ENCODE measurements at places on chromosomes 2 and 18. TPM values are rescaled to one million over a fixed set of nuclear protein-coding genes. Genes with fewer than 3 reads are reported as not detected.

DNA sequence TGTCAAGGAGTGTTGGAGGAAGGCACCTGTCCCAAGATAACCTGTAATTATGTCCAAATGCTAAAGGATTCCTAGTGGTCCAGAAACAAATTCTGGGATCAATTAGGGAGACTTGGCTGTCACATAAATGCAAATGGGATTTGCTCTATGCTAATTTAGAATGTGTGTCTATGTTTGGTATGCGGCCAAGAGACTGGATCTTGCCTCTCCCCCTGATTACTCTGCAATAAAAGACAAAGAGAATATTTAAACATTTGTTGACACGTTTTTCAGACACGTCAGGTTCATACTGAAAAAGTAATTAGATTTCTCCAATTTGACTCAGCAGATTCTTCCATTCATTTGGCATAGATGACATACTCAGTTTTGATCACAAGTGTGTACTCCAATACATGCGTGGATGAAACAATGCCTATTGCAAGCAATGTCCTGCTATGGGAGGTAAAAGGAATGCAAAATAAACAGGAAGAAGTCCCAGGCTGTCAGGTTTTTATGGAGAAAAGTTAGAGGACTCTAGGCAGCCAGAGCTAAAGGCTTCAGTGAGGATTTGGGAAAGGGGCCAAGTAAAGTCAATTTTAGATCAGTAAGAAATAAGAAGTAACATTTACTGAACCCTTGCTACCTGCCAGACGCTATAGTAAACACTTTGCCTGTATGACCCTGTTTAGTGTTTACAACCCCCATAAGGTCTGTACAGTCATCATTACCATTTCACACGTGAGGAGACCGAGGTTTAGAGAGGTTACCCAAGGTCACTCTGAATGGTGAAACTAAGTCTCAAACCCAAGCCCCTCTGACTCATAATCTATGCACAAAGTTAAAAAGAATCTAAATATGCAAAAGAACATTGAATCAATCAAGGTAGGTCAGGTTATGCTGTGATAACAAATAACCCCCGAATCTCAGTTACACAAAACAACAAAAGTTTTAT, 7.8 kb downstream of the ANTXR1 start:
- H3K27ac ChIP-seq: no peak overlapping the region
- no peaks in the 10 kb centered on the region for H3K36me3 ChIP-seq
- H3K27me3 ChIP-seq: no peaks in the 10 kb centered on the region
- no peak for DNase-seq
- no peak overlapping the region for H3K4me3 ChIP-seq
- H3K4me1 ChIP-seq: peaks cover 51% of the 10 kb centered on the region

DNA sequence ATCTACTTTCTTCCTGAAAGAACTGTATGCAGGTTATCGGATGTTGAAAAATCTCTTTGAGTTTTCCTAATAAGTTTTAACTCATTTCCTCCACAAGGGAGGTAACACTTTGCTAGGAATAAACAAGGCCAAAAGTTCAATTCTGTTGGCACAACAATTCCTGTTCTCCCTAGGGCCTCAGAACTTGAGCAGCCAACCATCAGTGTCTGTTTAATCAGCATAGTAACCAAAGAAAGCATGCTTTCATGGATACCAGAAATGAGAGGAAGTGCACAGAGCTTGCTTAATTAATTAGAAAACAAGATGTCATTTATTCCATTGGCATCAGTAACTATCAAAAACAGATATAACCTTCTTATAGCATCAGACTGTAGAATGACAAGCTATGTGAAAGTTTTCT, 503.2 kb upstream of the CNTNAP5 start:
- no peak overlapping the region for H3K4me3 ChIP-seq
- no peaks in the 10 kb centered on the region for H3K27me3 ChIP-seq
- no peak overlapping the region for H3K27ac ChIP-seq

GRCh38 chr2:150919901-150920300, 341.8 kb downstream of the RBM43 start:
- DNase-seq: no peak
- no peaks in the 10 kb centered on the region for H3K27me3 ChIP-seq
- no peak overlapping the region for H3K4me3 ChIP-seq
- no peaks in the 10 kb centered on the region for H3K36me3 ChIP-seq
- H3K4me1 ChIP-seq: peaks cover 11% of the 10 kb centered on the region

DNA sequence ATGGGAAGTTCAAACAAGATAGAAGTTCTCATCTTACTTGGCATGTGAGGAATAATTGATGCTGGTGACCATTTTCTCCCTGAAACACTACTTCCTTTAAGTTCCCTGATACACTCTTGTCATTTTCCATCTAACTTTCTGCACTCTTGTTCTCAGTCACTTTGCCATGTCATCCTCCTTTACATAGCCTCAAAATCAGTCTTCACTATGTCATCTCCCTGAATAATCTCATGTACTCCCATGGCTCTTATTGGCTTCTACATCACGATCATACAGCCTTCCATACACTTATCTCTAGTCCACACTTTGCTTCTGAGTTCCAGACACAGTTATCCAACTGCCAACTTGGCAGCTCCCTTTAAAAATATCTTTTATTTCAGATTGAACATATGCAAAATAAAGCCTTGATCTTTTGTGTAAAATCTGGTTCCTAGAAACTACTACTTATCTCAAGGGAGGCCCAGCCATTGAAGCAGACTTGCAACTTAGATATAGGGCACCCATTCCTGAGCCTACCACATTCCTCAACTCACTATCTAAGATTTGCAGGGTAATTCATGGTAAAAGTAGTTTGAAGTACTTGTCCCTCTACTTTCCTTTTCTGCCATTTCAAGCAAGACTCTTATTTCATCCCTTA, 1070.2 kb upstream of the NXPH2 start:
- no peaks in the 10 kb centered on the region for H3K4me1 ChIP-seq
- no peak overlapping the region for H3K4me3 ChIP-seq
- H3K27me3 ChIP-seq: no peaks in the 10 kb centered on the region
- no peak overlapping the region for H3K27ac ChIP-seq

DNA sequence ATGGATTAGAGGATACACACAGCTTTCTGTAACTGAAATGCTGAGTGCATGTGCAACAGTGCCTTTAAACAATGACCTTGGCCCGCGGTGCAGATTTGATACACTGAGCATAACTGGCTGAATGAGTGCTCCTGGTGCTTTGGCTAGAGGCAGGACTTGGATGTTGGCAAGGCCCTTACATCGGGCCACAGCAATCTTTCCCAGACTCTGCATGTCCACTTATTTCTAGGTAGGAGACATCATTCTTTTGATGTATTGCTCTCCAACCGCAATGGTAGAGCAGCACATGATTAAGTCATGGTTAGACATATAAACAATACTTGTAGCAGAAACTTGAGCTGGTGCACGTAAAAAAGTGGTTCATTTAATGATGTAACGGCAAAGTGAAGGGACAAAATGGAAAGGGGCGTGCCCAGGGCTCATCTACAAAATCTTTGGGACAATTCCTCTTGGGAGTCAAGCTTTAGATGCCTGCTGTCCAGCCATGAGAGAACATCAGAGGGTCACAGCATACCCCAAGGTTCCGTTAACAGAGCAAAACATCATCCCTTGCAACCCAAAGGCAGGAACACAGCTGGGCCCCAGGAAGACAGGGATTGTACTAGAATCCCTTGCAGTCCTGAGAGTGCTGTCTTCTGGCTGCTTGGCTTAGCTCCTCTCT, 43.4 kb downstream of the RAB31 start:
- H3K27ac ChIP-seq: no peak overlapping the region
- peaks cover 6% of the 10 kb centered on the region for H3K4me1 ChIP-seq
- no peaks in the 10 kb centered on the region for H3K36me3 ChIP-seq
- DNase-seq: no peak
- H3K4me3 ChIP-seq: no peak overlapping the region

DNA sequence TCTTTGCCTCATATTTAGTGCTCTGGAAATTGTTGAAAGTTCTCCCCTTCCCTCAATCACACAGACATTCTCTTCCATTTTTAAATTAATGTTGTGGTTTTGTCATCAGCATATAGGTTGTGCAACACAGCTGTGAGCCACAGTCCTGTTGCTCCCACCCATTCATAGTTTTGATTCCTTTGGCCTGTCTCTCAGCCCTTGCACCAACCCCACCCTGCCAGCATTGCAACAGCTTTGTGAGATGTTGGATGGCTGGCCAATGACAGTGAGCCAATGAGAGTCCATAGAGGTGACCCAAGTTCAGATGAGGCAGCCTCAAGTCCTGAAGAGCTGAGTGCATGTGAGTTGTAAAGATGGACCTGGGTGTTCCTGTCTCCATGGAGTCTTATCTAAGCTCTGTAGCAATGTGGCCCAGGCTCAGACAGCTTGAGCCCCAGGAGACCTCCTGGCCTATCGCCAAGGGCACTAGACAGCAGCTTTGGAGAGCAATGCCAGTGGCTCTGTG, 775.5 kb downstream of the RNF144A start:
- peaks cover 13% of the 10 kb centered on the region for H3K4me1 ChIP-seq
- DNase-seq: peak; percentile 65
- H3K36me3 ChIP-seq: no peaks in the 10 kb centered on the region
- peak overlapping the region; percentile 3 for H3K27ac ChIP-seq
- H3K27me3 ChIP-seq: no peaks in the 10 kb centered on the region
- H3K4me3 ChIP-seq: no peak overlapping the region

GPD2 gene
- 27.6 TPM for polyA plus RNA-seq

CD226 gene
- 1.1 TPM for polyA plus RNA-seq

ANO7 gene
- 0.17 TPM for polyA plus RNA-seq

TDRD15 gene
- not detected for polyA plus RNA-seq

SLC38A11 gene
- polyA plus RNA-seq: not detected
